Myometrial cell (primary cell): ENCODE measurements at places on chromosomes 7 and 10. TPM values are rescaled to one million over a fixed set of nuclear protein-coding genes. Genes with fewer than 3 reads are reported as not detected.

SPDYE2B gene
- not detected in 2 replicates for total RNA-seq

AGR3 gene
- not detected in 2 replicates for total RNA-seq

RNF32 gene
- 0.29 and 2.8 TPM in 2 replicates for total RNA-seq

CRTAC1 gene
- total RNA-seq = not detected in 2 replicates

AGAP9 gene
- total RNA-seq = 2.7 and 2.9 TPM in 2 replicates

SPDYE1 gene
- not detected in 2 replicates for total RNA-seq
